ENCODE measurements at places on chromosomes 13 and 19.

DNA sequence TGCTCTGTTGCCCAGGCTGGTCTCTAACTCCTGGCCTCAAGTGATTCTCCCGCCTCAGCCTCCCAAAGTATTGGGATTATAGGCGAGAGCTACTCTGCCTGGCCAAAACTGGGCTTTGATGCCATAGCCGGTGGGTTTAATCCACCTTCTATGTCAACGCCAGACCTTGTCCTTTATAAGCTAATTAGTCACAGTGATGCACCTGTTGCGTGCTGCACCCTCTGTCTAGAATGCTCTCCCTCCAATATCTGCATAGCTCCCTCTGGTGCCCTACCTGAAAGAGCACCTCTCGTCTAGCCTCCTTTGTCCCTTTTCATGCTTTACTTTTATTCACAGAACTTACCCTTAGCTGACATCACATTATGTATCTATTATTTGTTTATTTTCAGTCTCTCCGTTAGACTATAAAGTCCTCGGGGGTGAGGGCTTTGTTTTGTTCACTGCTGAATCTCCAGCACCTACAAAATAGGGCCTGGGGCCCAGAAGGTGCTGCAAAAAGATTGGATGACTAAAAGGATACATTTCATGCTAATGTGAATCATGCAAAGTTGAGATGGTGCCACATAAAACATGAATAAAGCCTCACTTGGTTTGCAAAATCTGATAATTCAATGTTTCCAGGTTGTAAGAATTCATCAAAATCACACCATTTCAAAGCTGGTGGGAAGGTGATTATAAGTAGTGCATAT lies 148.1 kb downstream of the USP12 start:
- DNase-seq: no peak

- DNase-seq: no peak
Observed at GRCh38 chr19:6263735-6264444, 15.9 kb downstream of the MLLT1 start.

DNA sequence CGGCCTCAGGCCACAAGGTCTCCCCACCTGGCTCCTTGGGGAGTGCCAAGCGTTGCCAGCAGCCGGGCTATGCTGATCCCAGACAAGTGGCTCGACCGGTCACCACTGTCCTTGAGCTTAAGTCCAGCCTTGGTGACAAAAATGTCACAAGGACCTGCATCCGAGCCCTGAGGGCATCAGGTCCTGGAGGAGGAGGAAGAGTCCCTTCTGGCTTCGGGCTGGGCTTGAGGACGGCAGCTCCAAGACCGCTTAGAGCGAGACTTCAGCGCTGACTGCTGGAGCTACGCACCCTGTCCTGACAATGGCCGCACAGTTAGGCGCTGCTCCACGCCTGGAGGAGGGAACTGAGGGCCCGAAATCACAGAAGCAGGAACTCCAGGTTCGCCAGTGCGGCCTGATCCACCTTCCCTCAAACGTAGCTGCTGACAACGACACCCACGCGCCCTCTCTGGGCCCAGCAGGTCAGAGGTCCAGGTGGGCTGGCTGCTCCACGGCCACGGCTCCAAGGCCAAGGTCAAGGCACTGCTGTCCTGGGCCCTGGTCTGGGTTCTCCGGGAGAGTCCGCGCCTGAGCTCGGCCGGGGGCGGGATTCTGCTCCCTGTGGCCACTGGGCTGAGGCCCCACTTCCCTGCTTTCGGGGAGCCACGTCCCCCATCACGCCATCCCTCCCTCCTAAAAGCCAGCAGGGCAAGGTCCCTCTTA lies 7.0 kb downstream of the SBNO2 start:
- DNase-seq: peak; percentile 13

GRCh38 chr19:1675633-1676350 lies 23.4 kb upstream of the TCF3 start:
- DNase-seq: no peak

DNA sequence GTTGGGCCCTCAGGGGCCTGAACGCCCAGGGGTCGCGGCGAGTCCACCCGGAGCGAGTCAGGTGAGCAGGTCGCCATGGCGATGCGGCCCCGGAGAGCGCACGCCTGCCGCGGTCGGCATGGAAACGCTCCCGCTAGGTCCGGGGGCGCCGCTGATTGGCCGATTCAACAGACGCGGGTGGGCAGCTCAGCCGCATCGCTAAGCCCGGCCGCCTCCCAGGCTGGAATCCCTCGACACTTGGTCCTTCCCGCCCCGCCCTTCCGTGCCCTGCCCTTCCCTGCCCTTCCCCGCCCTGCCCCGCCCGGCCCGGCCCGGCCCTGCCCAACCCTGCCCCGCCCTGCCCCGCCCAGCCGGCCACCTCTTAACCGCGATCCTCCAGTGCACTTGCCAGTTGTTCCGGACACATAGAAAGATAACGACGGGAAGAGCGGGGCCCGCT lies at the start of gene CCNA1:
CCNA1 (plus strand) TSS at position 390 of the 439 bp plus-strand sequence. CDS start 562 bp downstream, outside the sequence.
- DNase-seq: peak; percentile 89

DNA sequence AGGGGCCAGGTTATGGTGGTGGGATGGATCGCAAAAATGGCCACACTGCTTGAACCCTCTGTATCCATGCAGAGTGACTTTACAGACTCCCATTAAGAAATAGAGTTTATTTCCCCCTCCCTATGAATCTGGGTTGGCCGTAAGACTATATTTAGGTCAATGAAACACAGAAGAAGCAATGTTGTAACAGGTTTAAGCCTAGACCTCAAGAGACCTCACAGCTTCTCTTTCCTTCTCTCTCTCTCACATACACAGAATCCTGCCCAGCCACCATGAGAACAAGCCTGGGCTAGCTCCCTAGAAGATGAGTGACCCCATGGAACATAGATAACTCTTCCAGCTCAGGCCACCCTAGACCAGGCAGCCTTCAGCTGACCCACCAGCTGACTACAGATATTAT lies 21.0 kb upstream of the FBL start:
- no peak for DNase-seq

- DNase-seq: no peak
Observed at GRCh38 chr19:42150364-42150763, 18.1 kb upstream of the POU2F2 start.

- no peak for DNase-seq
Observed at GRCh38 chr13:47865883-47866282, 135.2 kb downstream of the SUCLA2 start.

DNA sequence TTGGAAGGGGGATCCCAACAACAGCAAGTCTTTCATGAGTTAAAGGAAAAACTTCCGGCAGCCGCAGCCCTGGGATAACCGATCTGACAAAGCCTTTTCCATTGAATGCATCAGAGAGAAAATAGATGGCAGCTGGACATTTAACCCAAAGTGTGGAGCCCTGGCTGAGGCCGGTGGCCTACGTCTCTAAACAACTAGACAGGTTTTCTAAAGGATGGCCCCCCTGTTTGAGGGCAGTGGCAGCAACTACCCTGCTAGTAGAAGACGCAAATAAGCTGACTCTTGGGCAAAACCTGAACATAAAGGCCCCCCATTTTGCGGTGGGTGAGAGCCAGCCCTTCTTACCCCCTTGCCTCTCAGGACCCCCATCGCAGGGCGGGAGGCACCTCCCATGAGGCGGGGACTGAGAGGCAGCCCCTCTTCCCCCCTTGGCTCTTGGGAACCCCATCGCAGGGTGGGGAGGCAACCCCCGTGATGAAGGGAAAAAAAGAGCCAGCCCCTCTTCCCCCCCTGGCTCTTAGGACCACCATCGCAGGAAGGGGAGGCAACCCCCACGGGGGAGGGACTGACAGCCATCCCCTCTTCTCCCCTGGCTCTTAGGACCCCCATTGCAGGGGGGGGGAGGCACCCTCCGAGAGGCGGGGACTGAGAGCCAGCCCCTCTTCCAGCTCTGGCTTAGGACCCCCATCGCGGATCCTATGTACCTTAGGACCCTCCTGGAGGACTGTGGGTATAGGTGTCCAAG lies 2422.9 kb upstream of the PCDH20 start:
- DNase-seq: no peak

DNA sequence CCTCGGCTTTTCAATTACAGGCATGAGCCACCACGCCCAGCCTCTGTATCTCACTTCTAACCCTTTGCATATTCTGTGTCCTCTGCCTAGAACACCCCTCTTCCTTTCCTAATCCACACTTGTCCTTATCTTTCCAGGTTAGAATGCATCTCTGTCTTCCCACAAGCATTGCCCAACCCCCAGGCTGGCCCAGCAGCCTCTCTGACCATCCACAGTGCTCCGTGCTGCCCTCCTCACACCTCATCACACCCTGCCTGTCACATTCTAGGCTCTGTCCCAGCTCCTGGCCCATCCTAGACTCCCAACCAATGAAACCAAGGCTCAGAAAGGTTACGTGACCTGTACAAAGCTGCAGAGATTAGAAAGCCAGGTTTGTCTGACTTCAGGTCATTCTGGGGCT lies 11.3 kb downstream of the JAK3 start:
- DNase-seq: no peak

DNA sequence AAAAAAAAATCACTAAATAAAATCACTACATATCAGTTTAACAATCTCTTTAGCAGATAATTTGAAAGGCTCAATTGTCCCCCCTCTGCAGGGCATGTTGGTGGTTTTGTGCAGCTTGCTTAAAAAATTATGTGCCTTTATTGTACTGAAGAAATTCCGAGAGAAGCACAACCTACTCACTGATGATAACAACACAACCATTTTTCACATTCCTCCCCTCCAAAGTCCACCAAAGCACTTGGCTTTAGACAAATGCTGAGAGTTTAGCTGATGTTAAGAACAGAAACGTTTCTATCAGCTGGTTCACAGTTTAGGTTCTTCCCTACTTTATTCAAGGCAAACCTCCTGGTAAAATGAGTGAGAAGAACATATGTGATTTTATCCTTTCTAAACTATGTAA lies 923 bp downstream of the DOCK9 start:
- no peak for DNase-seq

DNA sequence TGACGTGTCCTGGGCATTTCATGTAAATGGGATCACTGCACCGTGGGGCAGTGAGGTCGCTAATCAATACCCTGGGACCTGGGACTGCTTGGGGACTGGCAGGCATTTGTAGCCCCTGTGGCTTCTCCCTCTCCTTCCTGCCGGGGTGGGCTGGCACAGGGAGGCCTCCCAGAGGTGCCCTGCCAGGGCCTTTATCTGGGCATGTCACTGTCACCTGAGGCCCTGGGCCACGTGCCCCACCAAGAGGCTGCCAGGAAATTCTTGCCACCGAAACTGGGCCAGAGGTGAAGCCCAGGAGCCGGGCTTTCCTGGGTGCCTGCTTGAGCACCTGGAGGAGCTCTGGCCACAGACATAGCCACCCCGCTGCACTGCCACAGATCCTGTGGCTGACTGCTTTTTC lies 1.8 kb upstream of the NMRK2 start:
- no peak for DNase-seq

DNA sequence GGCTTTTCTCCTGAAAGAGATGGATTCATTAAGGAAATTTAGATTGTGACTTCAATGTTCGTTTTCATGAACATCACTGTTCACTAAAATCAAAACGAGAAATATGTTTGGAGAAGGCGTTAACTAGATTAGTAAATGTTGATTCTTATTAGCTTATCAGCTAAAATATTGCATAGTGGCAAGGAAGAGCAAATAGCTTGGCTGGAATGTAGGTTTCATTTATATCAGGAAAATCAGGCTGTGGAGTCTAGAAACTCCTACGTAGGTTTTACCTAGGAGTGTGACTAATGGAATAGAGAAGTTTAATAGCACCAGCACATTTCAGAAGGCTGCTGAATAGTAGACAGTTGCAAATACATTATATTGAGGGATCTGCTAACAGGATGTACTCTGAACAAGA lies 344.9 kb downstream of the LIG4 start:
- no peak for DNase-seq

DNA sequence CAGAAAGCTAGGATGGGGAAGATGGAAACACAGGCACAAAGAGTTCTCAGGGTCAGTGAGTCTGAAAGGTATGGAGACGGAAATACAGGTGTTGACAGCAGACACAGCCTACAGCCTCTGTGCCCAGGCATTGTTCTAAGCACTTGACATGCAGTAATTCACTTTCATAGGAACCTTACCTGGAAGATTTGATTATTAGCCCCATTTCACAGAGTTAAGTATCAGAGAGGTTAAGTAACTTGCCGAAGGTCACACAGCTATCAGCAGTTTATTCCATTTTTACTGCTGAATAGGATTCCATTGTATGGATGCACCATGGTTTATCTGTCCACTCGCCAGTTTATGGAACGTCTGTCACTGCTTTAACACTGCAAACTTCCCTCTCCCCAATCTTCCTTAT lies 13.2 kb downstream of the KLK4 start:
- DNase-seq: no peak

GRCh38 chr13:26538363-26539317 lies 18.8 kb upstream of the WASF3 start:
- DNase-seq: no peak

DNA sequence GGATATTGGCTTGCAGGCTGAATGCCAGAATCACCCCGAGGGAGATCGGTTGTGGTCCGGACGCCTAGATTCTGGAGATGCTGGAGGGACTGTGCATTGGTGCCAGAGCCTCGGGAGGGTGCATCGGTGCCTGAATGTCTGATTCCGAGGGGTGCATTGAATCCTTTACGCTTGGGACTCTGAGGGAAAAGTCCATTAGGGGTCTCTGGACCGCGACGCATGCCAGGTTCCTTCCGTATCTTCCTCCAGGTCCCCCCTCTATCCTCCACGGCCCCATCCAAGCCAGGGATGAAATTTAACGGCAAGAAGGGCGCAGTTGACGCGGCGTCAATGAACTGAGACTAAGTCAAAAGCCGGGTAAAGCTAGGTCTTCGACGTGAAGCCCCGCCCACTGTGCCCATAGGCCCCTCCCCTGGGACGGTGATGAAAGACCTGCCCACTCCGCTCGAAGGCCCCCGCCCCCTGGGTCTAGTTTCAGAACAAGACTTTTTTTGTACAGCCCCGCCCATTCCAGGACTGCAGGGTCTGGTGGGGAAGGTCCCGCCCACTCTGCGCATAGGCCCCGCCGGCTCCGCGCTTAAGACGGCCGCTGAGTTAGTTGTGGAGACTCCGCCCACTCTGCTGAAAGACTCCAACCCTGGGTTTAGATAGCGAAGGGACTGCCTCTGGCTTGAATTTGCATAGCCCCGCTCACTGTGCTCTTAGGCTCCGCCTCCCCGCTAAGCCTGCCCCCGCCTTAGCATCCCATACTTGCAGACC lies 737 bp downstream of the ZNF575 start:
- peak; percentile 98 for DNase-seq

- DNase-seq: no peak
Observed at GRCh38 chr19:3785451-3785937, 687 bp downstream of the MATK start.

All from WTC11 (cell line).